ENCODE measurements at places on chromosomes 13 and 19.

- no peaks in the 10 kb centered on the region for H3K4me1 ChIP-seq
- no peak for DNase-seq
- H3K27ac ChIP-seq: no peak overlapping the region
Measured at GRCh38 chr13:67283637-67284036, 53.5 kb upstream of the PCDH9 start.

DNA sequence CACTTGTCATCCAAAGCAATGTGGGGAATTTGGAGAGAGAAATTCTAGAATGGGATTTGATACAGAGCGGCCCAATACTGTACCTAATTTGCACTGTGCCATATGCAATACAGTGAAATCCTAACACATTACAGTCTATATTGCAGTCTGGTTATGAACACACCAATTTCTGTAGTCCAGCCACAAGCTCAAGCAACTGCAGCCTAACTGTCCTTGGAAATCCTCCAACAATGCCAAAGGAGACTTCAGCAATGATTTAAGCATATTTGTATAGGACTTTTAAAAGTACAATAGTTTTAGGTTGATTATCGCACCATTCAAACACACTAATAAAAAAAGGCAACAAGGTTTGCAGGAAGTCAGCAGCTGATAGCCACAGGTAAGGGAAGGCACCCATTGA, 17.3 kb downstream of the DIAPH3 start:
- H3K27me3 ChIP-seq: no peaks in the 10 kb centered on the region
- H3K36me3 ChIP-seq: no peaks in the 10 kb centered on the region
- no peak overlapping the region for H3K27ac ChIP-seq
- H3K4me3 ChIP-seq: no peak overlapping the region
- H3K4me1 ChIP-seq: no peaks in the 10 kb centered on the region
- DNase-seq: no peak

DNA sequence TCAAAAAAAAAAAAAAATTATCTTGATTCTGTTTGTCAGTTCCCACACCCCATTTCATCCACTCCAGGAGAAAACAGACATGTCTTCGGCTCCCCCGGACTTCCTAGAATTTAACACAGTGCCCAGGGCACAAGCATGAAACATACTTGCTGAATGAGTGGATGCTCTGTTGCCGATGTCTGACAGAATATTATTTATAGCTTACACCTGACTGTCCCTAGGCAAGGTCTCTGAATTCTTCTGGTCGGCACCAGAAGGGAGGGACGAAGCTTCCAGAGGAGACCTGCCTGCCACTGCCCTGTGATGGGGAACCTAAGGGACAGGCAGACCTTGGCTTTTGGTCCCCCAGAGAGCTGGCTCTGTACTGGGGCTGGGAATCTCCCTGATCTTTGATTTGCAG, 43.9 kb upstream of the PEG3 start:
- H3K27me3 ChIP-seq: no peaks in the 10 kb centered on the region
- H3K27ac ChIP-seq: no peak overlapping the region
- no peak for DNase-seq
- no peaks in the 10 kb centered on the region for H3K4me1 ChIP-seq
- peaks cover 3% of the 10 kb centered on the region for H3K36me3 ChIP-seq

GRCh38 chr13:95643571-95643935, 953 bp downstream of the DZIP1 start:
- peaks cover 10% of the 10 kb centered on the region for H3K4me1 ChIP-seq
- H3K4me3 ChIP-seq: peak overlapping the region; percentile 41
- H3K27me3 ChIP-seq: peaks cover 51% of the 10 kb centered on the region
- DNase-seq: no peak
- H3K36me3 ChIP-seq: no peaks in the 10 kb centered on the region

DNA sequence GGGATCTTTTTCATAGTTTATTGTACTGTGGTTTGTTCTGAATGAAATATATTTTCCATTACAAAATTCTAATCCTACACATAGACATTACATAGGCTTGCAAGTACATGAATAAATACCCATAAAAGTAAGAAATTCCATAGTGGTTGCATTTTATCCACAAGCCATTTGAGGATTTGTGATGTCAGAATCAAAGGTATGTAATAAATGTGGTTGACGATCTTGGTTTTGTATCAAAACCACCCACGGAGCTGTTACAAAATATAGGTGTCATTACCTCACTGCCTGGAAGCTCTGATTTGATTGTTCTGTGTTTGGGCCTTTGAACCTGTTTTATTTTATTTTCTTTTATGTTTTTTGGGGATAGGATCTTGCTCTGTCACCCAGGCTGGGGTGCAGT, 125.1 kb downstream of the NALCN start:
- DNase-seq: no peak
- no peak overlapping the region for H3K27ac ChIP-seq
- no peaks in the 10 kb centered on the region for H3K4me1 ChIP-seq
- no peak overlapping the region for H3K4me3 ChIP-seq
- no peaks in the 10 kb centered on the region for H3K36me3 ChIP-seq

- H3K4me3 ChIP-seq: no peak overlapping the region
- H3K36me3 ChIP-seq: no peaks in the 10 kb centered on the region
- H3K27me3 ChIP-seq: peaks cover 6% of the 10 kb centered on the region
- peaks cover 5% of the 10 kb centered on the region for H3K4me1 ChIP-seq
- DNase-seq: no peak
- H3K27ac ChIP-seq: no peak overlapping the region
Measured at GRCh38 chr19:29324291-29324680, 111.3 kb upstream of the UQCRFS1 start.

GRCh38 chr13:32340914-32341313, 25.6 kb downstream of the BRCA2 start:
- DNase-seq: no peak
- no peak overlapping the region for H3K4me3 ChIP-seq
- H3K27me3 ChIP-seq: no peaks in the 10 kb centered on the region
- no peaks in the 10 kb centered on the region for H3K4me1 ChIP-seq
- H3K27ac ChIP-seq: no peak overlapping the region

DNA sequence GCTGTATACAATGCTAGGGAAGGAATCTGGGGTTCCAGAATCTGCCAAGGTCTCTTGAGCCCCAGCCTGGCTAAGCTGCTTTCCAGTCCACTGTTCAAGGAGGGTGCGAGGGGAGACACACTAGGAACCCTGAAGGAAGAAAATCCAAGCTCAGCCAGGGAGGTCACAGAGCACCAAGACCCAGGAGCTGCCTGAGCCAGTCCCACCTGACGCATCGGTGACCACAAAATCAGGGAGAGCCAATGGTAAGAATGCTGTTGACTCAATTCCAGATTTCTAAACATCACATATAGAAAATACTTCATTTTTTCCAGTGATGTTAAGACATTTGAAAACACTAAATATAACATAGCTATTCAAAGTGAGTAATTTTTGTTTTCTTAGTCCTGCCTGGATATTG, 50.1 kb downstream of the CEP89 start:
- no peak for DNase-seq
- H3K36me3 ChIP-seq: peaks cover 42% of the 10 kb centered on the region
- H3K27ac ChIP-seq: peak overlapping the region; percentile 29
- H3K27me3 ChIP-seq: no peaks in the 10 kb centered on the region

DNA sequence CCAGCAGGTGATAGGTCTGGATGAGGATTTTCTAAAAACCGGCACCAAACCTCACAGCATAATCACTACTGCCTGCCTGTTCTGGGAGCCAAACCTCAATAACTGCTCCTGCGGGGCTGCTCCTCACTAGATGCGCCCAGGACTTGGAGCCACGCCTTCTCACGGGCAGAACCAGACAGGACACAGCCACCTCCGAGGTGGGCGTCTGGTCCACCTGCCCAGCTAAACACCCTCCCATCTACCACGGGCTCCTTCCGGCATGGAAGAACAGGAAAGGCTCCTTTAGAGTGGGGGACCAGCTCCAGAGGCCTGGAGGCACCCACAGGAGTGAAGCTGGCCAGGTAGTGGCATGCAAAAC, 73.5 kb downstream of the PEPD start:
- no peak overlapping the region for H3K4me3 ChIP-seq
- no peaks in the 10 kb centered on the region for H3K27me3 ChIP-seq
- no peak overlapping the region for H3K27ac ChIP-seq
- no peaks in the 10 kb centered on the region for H3K4me1 ChIP-seq
- H3K36me3 ChIP-seq: peaks cover 9% of the 10 kb centered on the region

- peak; percentile 64 for DNase-seq
- H3K27ac ChIP-seq: peak within 1 kb of the TSS; percentile 45
- peaks cover 11% of the 10 kb centered on the region for H3K4me1 ChIP-seq
- peak within 1 kb of the TSS; percentile 72 for H3K4me3 ChIP-seq
- peaks cover 36% of the 10 kb centered on the region for H3K27me3 ChIP-seq
Measured at GRCh38 chr19:7515645-7516151, at the start of gene ZNF358. ZNF358 (plus strand) TSS chr19:7516103; CDS start chr19:7519243, 3,140 bp downstream.

DNA sequence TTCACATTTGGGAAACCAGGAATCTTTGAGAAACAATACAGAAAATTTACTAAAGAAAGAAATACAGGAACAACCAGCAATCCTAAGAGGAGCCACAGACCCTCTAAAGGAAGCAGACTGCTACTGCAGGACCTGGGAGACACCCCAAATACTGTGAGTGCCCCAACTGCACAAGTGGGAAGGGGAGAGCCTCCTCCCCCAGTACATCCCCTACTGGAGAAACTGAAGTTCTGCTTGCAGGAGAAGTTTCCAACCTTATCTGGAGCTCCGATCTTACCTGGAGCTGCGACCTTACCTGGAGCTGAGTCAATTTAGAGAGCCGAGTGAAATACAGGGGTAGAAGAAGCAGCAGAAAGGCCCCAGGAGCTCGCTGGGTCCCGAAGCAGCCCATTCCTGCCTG, 236.4 kb upstream of the SPRY2 start:
- H3K4me3 ChIP-seq: no peak overlapping the region
- no peak for DNase-seq
- H3K27me3 ChIP-seq: no peaks in the 10 kb centered on the region

DNA sequence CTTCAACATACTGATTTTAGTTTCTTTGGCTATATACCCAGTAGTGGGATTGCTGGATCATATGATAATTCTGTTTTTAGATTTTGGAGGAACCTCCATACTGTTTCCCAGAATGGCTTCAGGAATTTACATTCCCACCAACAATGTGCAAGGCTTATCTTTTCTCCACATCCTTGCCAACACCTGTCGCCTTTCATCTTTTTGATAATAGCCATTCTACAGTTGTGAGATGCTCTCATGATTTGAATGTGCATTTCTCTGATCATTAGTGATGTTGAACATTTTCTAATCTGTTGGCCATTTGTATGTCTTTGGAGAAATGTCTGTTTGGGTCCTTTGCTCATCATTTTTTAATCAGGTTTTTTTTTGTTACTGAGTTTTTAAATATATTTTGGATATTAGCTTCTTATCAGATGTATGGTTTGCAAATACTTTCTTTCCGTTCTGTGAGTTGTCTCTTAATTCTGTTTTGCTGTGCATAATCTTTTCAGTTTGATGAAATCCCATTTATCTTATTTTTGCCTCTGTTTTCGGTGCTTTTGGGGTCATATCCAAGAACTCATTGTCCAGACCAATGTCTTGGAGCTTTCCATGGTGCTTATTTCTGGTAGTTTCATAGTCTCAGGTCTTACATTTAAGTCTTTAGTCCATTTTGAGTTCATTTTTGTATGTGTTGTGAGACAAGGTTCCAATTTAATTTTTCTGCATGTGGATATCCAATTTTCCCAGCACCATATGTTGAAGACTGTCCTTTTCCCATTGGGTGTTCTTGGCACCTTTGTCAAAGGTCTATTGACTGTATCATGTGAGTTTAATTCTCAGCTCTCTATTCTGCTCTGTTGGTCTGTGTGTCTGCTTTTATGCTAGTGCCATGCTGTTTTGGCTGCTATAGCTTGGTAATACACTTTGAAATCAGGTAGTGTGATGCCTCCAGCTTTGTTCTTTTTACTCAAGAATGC, 44.5 kb downstream of the ARHGEF7 start:
- peaks cover 71% of the 10 kb centered on the region for H3K36me3 ChIP-seq
- no peak for DNase-seq

GRCh38 chr19:40335855-40336600, 12.2 kb downstream of the C19orf47 start:
- no peaks in the 10 kb centered on the region for H3K27me3 ChIP-seq
- no peak for DNase-seq
- no peak overlapping the region for H3K27ac ChIP-seq
- H3K36me3 ChIP-seq: peaks cover 77% of the 10 kb centered on the region

DNA sequence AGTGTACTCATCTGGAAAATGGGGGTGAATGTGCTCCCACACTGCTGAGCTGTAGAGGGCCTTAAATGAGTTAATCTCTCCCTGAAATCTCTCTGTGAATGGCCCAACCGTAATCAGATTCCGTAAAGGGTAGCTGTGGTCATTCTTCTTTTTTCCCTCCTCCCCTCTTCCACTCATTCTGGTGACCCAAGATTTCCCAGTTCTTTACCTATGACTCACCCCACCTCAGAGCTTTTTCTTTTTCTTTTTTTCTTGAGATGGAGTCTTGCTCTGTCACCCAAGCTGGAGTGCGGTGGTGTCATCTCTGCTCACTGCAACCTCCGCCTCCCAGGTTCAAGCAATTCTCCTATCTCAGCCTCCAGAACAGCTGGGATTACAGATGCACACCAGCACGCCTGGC, 33.3 kb upstream of the MUC16 start:
- no peak overlapping the region for H3K4me3 ChIP-seq
- peaks cover 22% of the 10 kb centered on the region for H3K27me3 ChIP-seq
- H3K36me3 ChIP-seq: no peaks in the 10 kb centered on the region
- DNase-seq: no peak

GRCh38 chr13:50132904-50133357, 117.7 kb downstream of the KCNRG start:
- peaks cover 49% of the 10 kb centered on the region for H3K4me1 ChIP-seq
- DNase-seq: no peak
- peaks cover 89% of the 10 kb centered on the region for H3K27me3 ChIP-seq
- H3K27ac ChIP-seq: no peak overlapping the region
- H3K4me3 ChIP-seq: peak overlapping the region; percentile 36
- H3K36me3 ChIP-seq: peaks cover 2% of the 10 kb centered on the region

GRCh38 chr13:74920361-74920760, 561.6 kb downstream of the TBC1D4 start:
- no peaks in the 10 kb centered on the region for H3K27me3 ChIP-seq
- no peak overlapping the region for H3K27ac ChIP-seq
- DNase-seq: no peak
- no peak overlapping the region for H3K4me3 ChIP-seq
- H3K36me3 ChIP-seq: no peaks in the 10 kb centered on the region

DNA sequence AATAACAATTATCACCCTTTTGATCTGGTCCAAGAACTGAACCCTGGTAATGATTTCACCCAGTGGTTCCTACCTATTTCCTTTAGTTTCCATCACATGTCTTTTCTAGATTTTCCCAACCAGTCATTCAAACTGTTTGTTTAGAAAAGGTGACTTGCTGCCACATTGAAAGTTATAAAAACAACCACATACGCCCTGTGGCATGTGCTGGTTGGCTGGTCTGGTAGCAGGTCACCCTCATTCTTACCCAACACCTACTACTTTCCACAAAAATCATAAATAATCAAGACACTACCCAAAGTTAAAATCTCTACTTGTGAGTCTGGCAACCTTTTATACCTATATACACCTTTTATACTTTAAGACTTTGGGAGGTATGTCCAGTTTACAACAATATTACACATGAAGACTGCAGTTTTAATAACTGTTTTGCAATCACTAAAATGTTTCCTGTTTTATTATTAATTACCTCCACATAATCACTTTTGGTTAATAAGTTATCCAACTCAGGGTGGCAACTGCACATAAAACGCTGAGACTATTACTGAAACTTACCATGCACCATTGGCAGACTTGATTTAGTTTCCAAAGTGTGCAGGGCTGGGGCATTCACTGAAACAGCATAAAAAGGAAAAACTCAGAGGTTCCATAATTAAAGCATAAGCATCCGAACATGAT, 38.9 kb downstream of the DZIP1 start:
- DNase-seq: no peak
- no peaks in the 10 kb centered on the region for H3K4me1 ChIP-seq
- no peaks in the 10 kb centered on the region for H3K36me3 ChIP-seq
- H3K27ac ChIP-seq: no peak overlapping the region
- peaks cover 24% of the 10 kb centered on the region for H3K27me3 ChIP-seq
- H3K4me3 ChIP-seq: no peak overlapping the region

Data from activated T-cell treated with anti-CD3 and anti-CD28 coated beads, Interleukin-2, amount 50 U/mL, for 24 hours (primary cell).